ENCODE measurements at places on chromosomes 4 and X. TPM values are rescaled to one million over a fixed set of nuclear protein-coding genes. Genes with fewer than 3 reads are reported as not detected.

The RAI2 gene
- 5.7 TPM for total RNA-seq

The ATP5ME gene
- total RNA-seq: 285 TPM

The WDFY3 gene
- total RNA-seq: 76.4 TPM

The CDX4 gene
- not detected for total RNA-seq

The HDX gene
- total RNA-seq: 10.7 TPM

The GIMD1 gene
- not detected for total RNA-seq

All from type B pancreatic cell (in vitro differentiated cells).